ENCODE measurements at places on chromosomes 1 and 21. TPM values are rescaled to one million over a fixed set of nuclear protein-coding genes. Genes with fewer than 3 reads are reported as not detected.
A peak's percentile ranks its signal among the peaks of the same experiment; 100 is the strongest.

Gene LCE2C
- not detected for total RNA-seq

- H3K4me1 ChIP-seq, result peaks cover 2% of the 10 kb centered on the region
- no peaks in the 10 kb centered on the region for H3K36me3 ChIP-seq
- no peak overlapping the region for H3K27ac ChIP-seq
- no peak for DNase-seq
Observed at GRCh38 chr1:15336866-15337265, 72.8 kb upstream of the EFHD2 start.

Gene CHIA
- not detected for total RNA-seq

DNA sequence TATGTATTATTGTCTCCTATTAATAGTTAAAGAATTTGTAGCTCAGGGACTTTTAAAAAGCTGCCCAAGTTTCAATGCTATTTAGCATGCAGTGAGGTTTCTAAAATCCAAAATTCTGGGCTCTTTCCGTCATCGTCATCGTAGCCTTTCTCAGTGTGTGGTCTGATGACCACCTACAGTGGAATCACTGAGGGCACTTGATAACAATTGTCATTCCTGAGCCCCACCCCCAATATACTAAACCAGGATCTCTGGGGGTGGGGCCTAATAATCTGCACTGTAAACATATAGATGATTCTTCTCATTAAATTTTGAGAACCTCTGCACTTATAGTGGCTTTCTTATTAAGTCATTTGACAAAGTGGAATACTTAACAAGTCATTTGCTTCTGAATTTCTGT lies 674.8 kb downstream of the PLPP3 start:
- H3K36me3 ChIP-seq, result no peaks in the 10 kb centered on the region
- H3K4me3 ChIP-seq, result no peak overlapping the region
- H3K4me1 ChIP-seq, result no peaks in the 10 kb centered on the region
- DNase-seq, result no peak
- H3K27me3 ChIP-seq, result no peaks in the 10 kb centered on the region
- no peak overlapping the region for H3K27ac ChIP-seq

GRCh38 chr1:240667351-240667750 lies 55.4 kb upstream of the GREM2 start:
- H3K36me3 ChIP-seq, result no peaks in the 10 kb centered on the region
- H3K4me3 ChIP-seq, result no peak overlapping the region
- H3K27ac ChIP-seq, result no peak overlapping the region
- H3K4me1 ChIP-seq, result no peaks in the 10 kb centered on the region

Gene SPATC1L
- 12.4 TPM for total RNA-seq

- H3K36me3 ChIP-seq, result no peaks in the 10 kb centered on the region
- no peaks in the 10 kb centered on the region for H3K27me3 ChIP-seq
- H3K4me1 ChIP-seq, result no peaks in the 10 kb centered on the region
- H3K27ac ChIP-seq, result no peak overlapping the region
Observed at GRCh38 chr1:246791303-246791918, 67.2 kb downstream of the SCCPDH start.

GRCh38 chr1:23221107-23221506 lies 3.8 kb upstream of the HTR1D start:
- H3K4me3 ChIP-seq, result no peak overlapping the region
- no peaks in the 10 kb centered on the region for H3K4me1 ChIP-seq
- H3K27me3 ChIP-seq, result no peaks in the 10 kb centered on the region
- no peak for DNase-seq

Gene HAPLN2
- total RNA-seq, result 0.94 TPM

GRCh38 chr1:212977781-212978645 lies 27.7 kb downstream of the VASH2 start:
- no peaks in the 10 kb centered on the region for H3K36me3 ChIP-seq
- no peak for DNase-seq
- no peak overlapping the region for H3K4me3 ChIP-seq

DNA sequence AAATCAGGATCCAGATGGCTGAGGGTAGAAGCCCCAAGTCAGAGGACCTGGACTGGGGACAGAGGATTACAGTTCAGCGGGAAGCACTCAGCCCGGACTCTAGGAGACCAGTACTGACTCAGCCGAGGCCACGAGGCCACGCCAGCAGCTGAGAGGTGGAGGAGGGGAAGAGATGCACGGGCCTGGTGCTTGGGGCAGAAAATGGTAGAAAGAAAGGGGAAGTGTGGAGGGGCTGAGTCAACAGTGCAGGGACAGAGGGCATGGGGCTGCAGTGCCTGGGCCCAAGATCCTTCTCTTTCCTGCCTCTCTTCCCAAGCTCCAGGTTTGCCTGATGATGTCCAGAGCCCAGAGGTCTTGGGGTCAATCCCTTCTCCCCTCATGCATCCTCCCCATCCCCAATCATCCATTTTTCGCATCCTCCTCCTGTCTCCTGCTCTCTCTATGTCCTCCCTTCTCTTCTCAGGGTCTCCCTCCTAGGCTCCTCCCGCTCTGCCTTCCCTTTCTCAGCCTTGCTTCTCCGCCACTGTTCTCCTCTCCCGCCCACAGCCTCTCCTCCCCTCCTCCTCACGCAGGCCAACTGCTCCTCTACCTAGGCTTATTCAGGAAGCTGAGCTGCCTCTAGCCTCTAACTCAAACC lies 7.7 kb downstream of the ARHGEF2 start:
- no peaks in the 10 kb centered on the region for H3K36me3 ChIP-seq
- H3K27me3 ChIP-seq, result no peaks in the 10 kb centered on the region
- no peak overlapping the region for H3K4me3 ChIP-seq
- DNase-seq, result peak; percentile 90

Gene AADACL3
- not detected for total RNA-seq
